ENCODE measurements at places on chromosomes 2 and 18.

- no peak for DNase-seq
Measured at GRCh38 chr2:238296638-238297457, 8.4 kb upstream of the PER2 start.

DNA sequence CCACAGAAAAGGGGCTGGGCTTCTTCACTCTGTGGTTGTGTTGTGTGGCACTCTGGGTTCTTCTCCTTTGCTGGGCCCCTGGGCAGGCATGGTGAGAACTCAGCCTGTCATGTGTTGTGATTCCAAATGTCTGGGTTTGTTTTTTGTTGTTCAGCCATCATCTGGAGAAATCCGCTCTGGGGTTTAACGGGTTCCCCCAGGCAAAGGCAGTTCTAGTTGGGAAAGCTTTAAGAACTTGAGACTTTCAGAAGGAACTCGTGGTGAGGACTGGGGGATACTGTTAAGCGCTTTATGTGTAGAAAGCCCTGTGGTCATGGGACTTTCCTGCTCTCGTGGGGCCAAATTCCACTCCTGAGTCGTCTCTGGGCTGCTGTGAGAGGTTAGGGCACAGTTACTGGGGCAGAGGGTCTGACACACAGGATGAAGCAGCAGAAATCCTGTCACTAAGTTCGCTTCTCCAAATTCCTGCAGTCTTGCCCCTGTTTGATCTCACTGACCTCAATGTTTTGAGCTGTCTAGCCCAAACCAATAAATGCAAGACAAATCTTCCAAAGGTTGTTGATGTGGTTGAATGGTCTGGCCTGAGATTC, 87.7 kb downstream of the RAPGEF4 start:
- DNase-seq: no peak

- no peak for DNase-seq
Measured at GRCh38 chr2:42996528-42996927, 204.1 kb upstream of the HAAO start.

- no peak for DNase-seq
Measured at GRCh38 chr2:217160103-217160743, 300.4 kb upstream of the TNP1 start.

DNA sequence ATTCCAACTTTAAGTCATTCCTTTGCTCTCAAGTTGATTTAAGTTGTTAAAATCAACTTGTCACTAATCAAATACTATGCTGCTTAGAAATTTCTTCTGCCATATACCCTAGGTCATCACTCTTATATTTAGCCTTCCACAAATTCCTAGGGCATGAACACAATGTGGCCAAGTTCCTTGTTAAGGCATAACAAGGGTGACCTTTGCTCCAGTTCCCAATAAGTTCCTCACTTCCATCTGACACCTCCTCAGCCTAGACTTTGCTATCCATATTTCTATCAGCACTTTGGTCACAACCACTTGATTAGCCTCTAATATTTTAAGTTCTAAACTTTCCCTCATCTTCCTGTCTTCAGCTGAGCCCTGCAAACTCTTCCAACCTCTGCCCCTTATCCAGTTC, 9.9 kb upstream of the TMEM37 start:
- DNase-seq: no peak

- DNase-seq: no peak
Measured at GRCh38 chr18:2513616-2514015, 57.7 kb downstream of the METTL4 start.

GRCh38 chr2:214674278-214674677, 135.2 kb downstream of the BARD1 start:
- no peak for DNase-seq

- DNase-seq: no peak
Measured at GRCh38 chr2:219946529-219946928, 319.1 kb downstream of the SLC4A3 start.

GRCh38 chr2:121796239-121796638, 40.8 kb downstream of the TSN start:
- DNase-seq: no peak

DNA sequence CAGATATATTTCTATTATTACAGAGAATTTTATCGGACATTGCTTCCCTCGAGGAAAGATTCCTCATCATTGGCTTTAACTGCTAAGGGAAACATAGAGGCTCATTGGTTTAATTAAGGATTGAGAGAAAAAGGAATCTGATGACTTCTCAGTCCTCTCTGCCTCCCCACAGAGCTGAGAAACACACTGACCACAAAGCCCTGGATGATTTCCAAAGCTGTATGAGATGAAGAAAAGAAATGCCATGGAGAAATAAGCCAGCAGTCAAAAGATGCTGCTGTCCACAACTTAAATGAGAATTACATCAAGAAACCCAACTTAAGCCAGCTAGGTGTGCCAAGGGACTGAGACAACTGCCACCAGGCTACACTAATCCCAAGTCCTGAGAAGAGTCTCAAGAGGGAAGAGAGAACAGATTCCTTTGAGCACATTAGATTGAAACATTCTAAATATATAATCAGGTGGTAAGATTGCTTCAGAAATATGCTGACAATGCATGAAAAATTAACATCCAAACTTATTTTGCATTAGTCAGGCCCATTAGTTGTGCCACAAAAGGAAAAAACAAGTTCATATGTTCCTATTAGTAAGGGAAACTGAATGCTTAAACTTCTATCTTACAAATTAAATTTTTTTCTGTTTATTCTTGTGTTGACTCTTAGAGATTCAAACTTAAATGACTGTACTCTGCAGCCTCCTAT, 308.1 kb upstream of the CYRIA start:
- no peak for DNase-seq

DNA sequence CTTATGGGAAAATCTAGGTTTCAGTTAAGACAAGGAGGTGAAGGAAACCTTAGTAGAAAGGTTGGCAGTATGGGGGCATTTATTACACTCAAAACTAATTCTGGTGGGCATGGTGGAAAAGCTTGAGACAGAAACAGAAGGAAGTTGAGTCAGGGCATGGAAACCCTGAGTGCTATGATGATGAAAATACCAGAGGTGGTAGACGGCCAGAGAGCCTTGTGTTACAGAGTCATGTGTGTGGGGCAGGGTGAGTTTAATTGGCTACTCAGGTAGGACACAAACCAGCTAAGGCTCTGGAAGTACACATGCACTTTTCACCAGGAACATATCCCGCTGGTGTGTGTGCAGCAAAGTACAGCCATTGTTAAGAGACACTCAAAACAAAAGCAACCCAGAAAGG, 20.7 kb upstream of the FAM136A start:
- DNase-seq: no peak

DNA sequence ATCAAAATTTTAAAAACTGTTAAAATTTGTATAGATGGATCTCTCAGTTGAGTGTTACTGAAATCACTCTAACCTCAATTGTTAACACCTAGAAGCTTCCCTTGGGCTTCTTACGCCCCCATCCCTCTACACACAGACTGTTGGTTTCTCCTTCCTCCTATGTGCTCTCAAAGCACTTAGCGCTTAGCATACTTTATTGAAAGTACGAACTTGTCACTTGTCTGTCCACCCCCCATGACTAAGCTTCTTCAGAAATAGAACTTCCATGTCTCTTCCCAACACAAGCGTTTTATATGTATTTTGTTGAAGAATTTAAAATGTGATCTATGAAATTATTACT, 441 bp downstream of the MPHOSPH10 start:
- no peak for DNase-seq

- DNase-seq: peak; percentile 87
Measured at GRCh38 chr18:63619661-63620060, 24.4 kb downstream of the SERPINB4 start.

DNA sequence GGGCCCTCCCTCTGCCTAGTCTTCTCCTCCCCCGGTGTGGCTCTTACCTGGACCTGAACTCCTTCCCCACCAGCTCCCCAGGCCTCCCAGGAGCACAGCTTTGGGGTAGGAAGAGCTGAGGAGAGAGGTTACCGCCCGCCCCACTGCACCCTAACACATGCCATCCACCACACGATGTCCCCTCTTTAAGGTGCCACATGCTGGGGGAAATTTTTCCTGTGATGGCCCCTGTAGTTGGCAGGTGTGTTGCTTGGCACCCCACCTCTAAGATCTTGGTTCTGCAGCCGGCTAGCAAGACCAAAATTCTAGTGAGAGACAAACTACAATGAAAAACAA, 6.9 kb upstream of the TEX261 start:
- DNase-seq: no peak

DNA sequence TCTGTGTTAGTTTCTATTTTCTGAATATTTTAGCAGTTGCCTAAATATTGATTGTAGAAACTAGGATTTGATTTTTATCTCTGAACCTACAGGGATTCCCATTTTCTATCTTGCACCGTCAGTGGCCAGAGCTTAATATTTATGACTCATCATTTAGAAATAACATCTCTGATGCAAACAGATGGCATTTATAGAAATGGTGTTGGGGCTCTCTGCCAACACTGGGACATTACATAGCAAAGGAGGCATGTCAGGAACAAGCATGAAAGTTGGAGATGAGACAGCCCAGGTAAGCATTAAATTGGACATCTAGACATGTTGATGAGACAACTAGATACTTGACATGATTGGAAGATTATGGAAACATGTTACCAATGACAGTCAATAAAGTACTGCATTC, 165.3 kb upstream of the SYT4 start:
- peak; percentile 49 for DNase-seq

DNA sequence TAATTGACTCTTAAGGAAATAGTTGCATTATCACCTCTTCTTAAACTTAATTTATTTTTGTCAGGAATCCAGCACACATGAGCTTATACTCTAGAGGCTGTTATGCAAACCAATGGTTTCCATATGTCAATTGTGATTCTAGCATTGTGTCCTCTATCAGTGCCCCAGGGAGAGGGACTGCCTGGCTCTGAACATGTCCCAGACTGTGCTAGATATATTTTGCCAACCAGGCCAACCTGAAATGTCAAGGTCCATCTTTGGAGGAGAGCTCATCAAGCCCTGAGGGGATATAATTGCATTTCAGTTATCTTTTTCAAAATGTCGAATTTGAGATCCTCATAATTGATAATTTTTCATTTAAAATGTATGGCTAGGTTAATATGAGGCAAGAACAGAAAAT, 34.2 kb downstream of the HNMT start:
- DNase-seq: no peak

DNA sequence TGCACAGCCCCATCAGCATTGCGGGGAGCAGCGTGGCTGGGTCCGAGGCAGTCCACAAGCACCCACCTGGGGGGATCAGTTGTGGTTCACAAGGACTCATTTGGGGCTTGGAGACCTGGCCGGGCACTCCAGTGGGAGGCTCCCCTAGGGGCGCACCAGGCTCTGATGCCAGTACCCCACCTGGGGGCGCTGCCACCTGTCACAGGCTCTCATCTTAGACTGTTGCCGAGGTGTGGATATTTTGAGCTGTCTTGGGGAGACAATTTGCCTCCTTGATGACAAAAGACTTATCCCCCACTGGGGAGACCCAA, 3.0 kb downstream of the ADRA2B start:
- DNase-seq: no peak

- no peak for DNase-seq
Measured at GRCh38 chr18:9333441-9334328, 888 bp upstream of the TWSG1 start.

- no peak for DNase-seq
Measured at GRCh38 chr2:45859682-45860081, 208.2 kb downstream of the PRKCE start.

DNA sequence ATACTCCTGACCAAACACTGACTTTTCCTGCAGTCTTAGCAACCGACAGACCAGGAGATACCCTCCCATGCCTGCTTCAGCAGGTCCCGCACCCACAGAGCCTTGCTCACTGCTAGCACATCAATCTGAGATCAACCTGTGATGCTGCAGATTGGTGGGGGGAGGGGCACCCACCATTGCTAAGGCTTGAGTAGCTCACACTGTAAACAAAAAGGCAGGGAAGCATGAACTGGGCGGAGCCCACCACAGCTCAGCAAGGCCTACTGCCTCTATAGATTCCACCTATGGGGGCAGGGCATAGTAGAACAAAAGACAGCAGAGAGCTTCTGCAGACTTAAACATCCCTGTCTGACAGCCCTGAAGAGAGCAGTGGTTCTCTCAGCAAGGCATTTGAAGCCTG, 109.7 kb downstream of the SP100 start:
- no peak for DNase-seq

Data from NCI-H524 (cell line).